ENCODE measurements at places on chromosomes 7 and 10.

DNA sequence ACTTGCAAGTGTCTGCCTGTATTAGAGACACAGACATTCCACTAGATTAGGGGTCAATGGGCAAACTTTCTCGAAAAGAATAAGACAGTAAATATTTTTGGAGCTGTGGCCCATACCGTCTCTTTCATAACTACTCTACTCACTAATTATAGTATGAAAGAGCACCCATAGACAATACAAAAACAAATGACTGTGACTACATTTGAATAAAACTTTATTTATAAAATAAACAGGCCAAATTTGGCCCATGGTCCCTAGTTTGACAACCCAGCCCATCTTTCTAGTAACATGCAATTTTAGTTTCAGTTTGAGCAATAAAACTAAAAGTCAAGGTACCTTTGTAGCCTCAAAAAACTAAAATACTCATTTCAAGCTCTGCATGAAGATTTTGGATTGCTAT lies 294.6 kb downstream of the PARD3 start:
- ATAC-seq: no peak

DNA sequence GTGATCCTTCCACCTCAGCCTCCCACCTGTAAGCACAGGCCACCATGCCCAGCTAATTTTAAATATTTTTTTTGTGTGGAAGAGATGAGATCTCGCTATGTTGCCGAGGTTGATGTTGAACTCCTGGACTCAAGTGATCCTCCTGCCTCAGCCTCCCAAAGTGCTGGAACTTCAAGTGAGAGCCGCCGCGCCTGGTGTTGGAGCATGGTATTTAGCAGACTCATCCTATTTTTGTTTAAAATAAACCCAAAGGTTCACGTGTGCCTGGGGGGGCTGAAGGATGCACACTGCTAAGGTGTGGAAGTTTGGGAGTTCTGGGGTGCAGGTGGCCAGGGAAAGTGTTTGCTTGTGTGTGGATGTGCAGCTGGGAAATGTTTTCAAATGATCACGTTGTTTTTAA lies 18.1 kb downstream of the PDGFA start:
- ATAC-seq: no peak

DNA sequence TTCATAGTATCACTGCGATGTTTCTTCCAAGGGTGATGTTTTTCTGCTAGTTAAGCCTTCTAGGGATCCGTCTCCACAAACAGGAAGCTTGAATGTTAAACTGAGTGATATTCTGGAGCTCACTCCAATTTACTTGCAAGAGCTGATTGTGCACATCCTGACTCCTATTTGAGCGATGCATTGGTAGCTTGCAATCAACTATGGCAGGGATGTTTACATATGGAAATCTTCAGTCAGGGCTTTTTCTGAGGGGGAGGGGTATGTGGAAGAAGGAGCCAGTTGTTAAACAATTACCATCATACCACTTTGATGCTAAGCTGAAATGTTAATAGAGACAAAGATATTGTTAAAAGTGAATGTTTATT lies 43.2 kb upstream of the NXPH1 start:
- ATAC-seq: no peak

- ATAC-seq: peak; percentile 56
Measured at GRCh38 chr10:103605359-103606096, 112.0 kb downstream of the NEURL1 start.

GRCh38 chr10:132865171-132865631 lies 77.2 kb downstream of the CFAP46 start:
- no peak for ATAC-seq

DNA sequence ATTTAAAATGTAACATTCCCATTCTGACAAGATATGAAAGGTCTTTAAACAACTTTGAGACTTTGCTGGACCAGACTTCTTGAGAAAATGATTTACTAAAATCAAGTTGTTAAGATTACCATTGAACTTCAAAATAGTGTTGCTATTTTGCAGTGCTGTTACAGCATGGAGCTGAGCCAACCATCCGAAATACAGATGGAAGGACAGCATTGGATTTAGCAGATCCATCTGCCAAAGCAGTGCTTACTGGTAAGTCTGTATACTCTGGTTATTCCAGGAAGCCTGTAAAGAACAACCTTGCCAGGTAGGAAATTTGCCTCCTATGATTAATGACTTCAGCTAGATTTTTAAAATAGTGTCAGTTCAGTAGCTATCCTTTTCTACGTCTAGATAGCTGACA lies 18.8 kb downstream of the TNKS2 start:
- no peak for ATAC-seq

GRCh38 chr10:32972460-32972859 lies 14.4 kb upstream of the ITGB1 start:
- no peak for ATAC-seq

- ATAC-seq: no peak
Measured at GRCh38 chr10:11499425-11500071, 111.9 kb downstream of the USP6NL start.

- ATAC-seq: no peak
Measured at GRCh38 chr7:156811706-156812105, 81.3 kb downstream of the LMBR1 start.

- ATAC-seq: no peak
Measured at GRCh38 chr7:24510759-24511158, 62.5 kb upstream of the PALS2 start.

GRCh38 chr10:6473430-6473829 lies 106.6 kb downstream of the PRKCQ start:
- no peak for ATAC-seq
